CD8-positive, alpha-beta T cell (primary cell): ENCODE measurements at places on chromosomes 11 and 22.

DNA sequence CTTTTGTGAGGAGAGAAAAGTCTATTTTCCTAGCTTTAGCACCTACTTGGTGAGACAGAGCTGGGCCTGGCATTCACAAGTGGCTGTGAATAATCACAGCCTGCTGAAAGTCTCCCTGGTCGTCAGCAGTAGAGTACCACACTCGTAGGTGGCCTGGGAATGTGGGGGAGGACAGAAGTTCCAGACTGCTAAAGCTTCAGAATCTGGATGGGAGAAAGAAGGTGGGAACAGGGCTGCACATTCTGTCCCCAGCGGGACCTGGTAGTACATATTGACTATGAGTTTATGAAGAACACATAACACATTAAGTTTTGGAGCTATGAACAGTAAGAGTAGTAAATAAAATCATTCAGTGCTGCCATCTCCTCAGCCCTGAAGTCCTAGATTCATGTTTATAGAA is 19.0 kb upstream of the LIMK2 start:
- DNase-seq: no peak

- no peak for DNase-seq
Measured at GRCh38 chr11:21321530-21321929, 652.1 kb downstream of the NELL1 start.

- DNase-seq: peak; percentile 64
Measured at GRCh38 chr22:36065775-36066544, 37.3 kb upstream of the RBFOX2 start.

- no peak for DNase-seq
Measured at GRCh38 chr11:93330446-93330984, at the start of gene DEUP1. TSS of gene DEUP1 (plus strand) at chr11:93330742. CDS start at chr11:93332260, 1,518 bp downstream.

DNA sequence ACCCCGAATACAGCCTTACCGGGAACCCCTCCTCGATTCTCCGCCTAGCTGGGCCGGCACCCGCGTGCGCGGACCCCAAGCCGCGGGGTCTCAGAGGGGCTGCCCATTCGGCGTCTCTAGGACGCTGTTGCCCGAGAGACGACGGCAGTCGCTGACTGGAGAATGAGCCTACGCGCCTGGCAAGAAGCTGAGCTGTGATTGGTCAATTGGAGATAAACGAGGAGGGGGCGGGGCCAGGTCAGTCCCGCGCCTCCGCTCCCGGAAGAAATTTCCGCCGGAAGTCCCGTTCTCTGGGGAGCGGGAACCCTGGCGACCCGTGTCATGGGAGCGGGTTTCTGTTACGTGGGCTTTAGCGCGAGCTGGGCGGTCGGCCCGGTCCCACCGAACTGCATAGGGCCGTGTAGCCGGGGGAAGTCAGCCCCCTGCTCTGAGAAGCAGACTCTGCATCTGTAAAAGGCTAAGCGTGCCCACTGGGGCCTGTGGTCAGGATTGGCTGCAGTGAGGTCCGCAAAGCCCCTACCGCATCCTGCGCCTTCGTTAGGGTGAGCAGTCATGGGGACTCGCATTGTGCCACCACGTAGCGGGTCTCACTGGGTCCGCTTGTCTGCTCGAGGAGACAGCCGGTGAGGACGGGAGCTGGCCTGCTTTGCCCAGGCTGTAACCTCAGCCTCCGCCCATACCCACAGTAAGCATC is at the start of gene EFCAB6:
Gene EFCAB6 (minus strand): TSS at position 157 of the 694 bp plus-strand sequence. CDS start 29,987 bp downstream, outside the sequence.
- peak; percentile 85 for DNase-seq

DNA sequence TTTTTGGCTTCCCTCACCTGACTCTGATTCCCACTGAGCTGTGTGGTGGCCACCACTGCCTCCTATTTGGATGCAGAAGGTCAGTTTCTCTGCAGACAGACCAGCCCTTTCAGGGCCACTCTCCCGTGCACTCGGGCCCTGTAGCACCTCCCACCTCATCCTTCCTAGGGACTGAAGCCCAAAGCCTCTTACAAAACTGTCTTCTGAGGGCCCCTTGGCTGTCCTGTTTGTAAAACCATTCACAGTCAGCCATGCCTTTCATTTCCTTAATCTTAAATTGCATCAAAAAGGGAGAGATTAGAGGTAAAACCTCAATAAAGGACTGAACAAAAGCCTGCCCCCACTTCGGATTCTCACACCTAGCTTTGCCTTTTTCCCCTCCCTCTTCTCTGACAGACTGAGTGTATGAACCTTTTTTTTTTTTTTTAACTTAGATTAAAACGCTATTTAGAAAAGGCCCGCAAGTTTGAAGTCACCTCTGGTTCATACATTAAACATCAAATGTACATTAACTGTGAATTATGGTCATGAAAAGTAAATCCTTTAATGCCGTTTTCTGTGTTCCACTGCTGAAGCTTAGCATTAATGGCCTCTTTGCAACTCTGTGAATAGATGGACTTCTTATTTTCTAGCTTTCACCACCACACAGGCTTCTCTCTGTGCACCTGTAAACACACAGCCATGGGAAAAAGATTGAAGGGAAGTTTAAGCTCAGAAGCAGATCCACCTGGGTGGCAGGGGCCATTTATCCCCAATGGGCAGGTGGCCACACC is 247.2 kb upstream of the CADM1 start:
- DNase-seq: no peak

- no peak for DNase-seq
Measured at GRCh38 chr22:34534101-34534500, 531.9 kb upstream of the ISX start.

DNA sequence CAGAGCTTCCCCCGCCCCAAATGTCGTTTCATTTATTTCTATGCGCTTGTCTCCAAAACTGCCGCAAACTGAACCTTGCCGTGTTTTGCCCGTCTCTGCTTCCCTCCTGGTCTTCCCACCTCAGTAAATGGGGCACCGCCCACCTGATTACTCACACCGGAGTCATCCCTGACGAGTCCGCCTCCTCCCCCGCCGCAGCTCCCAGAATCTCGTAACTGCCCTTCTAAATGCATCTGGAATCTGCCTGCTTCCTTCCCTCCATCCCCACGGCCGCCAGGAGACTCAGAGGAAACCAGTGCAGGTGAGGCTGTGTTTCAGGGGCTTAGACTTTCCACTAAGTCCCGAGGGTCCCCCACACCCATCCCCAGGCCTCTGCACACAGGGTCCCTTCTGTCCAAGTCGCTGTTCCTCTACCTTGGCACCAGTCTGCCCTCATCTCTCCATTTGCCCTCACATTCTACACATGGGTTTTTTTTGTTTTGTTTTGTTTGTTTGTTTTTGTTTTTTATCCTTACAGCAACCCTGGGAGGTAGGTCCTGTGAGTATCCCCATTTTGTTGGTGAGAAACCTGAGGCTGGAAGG is 62.6 kb upstream of the PHF21B start:
- DNase-seq: no peak

- DNase-seq: no peak
Measured at GRCh38 chr11:122107566-122107965, 8.4 kb downstream of the BLID start.

- DNase-seq: no peak
Measured at GRCh38 chr22:49971232-49972162, 10.9 kb downstream of the PIM3 start.

DNA sequence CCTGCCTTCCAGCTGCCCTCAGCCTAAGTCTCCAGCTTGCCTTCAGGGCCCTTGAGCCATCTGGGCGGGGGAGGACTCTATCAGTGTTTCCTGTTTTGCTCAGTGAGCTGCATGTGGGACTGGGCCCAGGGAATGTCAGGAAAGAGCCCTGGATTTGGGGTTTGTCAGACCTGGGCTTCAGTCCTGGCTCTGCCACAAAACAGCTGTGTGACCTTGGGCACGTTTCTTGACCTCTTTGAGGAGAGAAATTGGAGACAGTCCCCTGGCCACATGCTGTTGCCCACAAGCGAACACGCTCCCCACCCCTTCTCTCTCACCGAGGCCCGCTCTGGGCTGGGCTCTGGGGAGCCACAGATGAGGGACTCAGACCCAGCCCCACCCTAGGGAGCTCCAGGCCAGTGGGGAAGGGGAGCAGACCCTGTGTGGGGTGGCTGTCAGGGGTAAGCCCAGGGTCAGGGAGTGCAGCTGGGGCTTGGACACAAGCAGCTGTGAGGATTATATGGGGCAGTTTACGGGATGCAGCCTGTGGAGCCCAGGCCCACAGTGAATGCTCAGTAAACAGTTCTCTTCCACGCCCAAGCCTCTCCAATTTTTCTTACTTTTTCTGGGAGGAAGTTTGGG is 12.3 kb downstream of the MYO7A start:
- DNase-seq: no peak

GRCh38 chr11:71164186-71164585 is 88.2 kb downstream of the SHANK2 start:
- DNase-seq: no peak

GRCh38 chr11:73645972-73646631 is at the start of gene PLEKHB1:
TSS of gene PLEKHB1 (plus strand) at chr11:73646581. CDS start at chr11:73646609, 28 bp downstream.
- DNase-seq: no peak

DNA sequence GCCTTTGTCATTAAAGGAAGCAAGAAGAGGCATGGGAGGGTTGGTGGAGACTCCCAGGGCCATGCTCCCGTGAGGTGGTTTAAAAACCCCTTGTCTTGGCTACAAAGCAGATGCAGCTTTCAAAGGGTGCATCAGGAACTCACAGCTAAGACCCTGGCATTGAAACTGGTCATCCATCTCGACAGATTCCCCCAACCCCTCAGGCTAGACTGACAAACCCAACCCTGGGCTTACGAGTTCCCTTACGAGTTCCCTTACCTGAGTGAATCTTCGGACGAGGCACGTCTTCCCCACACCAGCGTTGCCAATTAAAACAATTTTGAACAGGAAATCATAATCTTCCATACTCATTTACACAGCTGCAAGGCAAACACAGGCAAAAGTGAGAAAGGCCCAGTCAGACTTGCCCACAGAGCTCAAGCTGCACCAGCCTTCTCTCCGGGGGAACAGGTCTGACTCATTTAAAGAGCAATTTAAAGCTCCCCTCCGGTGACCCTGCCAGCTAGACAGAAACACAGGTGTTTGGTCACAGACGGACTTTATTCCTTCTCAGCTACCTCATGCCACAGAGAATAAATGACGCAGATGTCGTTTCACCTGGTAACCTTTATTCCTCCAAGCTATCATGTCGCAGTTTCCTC is 74.6 kb downstream of the RAB30 start:
- DNase-seq: no peak

- peak; percentile 29 for DNase-seq
Measured at GRCh38 chr22:41681616-41682015, 7.1 kb downstream of the SNU13 start.

DNA sequence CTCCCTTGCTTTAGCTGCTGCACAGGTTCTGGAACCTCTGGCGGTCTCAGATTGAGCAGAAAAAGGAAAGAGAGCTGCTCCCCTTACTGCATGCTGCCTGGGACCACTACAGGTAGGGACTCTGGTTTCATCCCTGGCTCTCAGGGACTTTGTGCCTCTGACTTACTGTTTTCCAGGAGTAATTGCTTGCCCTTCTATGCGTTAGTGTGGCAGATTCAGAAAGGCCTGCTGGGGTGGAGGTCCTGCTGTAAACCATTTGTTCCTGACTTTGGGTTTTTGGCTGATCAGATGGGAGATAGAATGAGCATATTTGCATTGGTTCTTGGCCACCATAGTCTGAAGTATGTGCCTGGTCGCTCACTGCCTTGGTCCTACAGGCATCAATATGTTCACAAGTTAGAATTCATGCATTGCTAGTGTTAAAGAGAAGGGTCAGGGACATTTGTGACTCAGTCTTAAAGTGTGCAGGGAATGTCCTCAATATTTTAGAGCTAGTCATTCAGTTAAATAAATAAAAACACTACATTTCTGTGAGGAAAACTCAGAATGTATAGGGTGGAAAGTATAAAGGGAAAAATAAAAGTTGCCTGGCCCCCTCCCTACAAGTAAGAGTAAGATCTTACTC is 78.0 kb downstream of the PISD start:
- no peak for DNase-seq

- no peak for DNase-seq
Measured at GRCh38 chr11:59223611-59224010, 10.9 kb upstream of the MPEG1 start.

- no peak for DNase-seq
Measured at GRCh38 chr11:121254756-121255155, 37.8 kb upstream of the SC5D start.

GRCh38 chr11:103928802-103929161 is 107.7 kb upstream of the DDI1 start:
- DNase-seq: no peak

DNA sequence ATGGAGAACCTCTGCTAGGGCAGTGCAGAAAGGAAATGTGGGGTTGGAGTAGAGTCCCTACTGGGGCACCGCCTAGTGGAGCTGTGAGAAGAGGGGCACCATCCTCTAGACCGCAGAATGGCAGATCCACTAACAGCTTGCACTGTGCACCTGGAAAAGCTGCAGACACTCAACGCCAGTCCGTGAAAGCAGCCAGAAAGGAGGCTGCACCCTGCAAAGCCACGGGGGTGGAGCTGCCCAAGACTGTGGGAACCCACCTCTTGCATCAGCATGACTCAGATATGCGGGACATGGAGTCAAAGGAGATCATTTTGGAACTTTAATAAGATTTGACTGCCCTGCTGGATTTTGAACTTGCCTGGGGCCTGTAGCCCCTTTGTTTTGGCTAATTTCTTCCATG is 8.7 kb downstream of the TSKU start:
- no peak for DNase-seq

- DNase-seq: no peak
Measured at GRCh38 chr11:3169255-3170043, 4.3 kb upstream of the OSBPL5 start.

DNA sequence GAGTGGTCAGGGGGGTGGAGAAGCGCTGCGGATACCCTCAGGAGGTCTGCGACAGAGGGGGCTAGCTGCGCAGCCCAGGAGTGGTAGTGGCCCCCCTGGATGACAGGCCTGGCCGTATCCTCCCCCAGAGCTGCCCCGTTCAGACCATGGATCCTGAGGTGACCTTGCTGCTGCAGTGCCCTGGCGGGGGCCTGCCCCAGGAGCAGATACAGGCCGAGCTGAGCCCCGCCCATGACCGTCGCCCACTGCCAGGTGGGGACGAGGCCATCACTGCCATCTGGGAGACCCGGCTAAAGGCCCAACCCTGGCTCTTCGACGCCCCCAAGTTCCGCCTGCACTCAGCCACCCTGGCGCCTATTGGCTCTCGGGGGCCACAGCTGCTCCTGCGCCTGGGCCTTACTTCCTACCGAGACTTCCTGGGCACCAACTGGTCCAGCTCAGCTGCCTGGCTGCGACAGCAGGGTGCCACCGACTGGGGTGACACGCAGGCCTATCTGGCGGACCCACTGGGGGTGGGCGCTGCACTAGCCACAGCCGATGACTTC is 505 bp downstream of the NUDT22 start:
- DNase-seq: no peak

DNA sequence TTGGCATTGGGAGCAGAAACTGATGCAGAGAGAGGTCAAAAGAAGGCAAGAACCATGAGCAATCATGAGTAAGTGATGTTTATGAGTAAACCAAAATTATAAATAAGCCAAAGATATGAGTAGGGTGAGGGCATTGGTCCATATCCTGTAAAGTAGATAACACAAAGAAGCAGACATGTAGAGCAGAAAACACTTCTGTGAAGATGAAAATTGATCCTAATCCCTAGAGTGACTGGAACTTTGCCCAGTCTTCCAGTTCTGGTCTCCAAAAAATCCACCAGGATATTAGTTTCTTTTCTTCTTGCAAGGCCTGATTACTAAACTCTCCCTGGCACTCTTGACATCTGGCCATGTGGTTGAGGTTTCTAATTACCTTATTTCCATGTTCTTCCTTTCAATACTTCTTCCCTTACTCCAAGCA is 13.7 kb upstream of the DRD2 start:
- no peak for DNase-seq

GRCh38 chr22:50267591-50268390 is 2.4 kb downstream of the MAPK11 start:
- peak; percentile 52 for DNase-seq

- no peak for DNase-seq
Measured at GRCh38 chr22:49751966-49752597, 75.6 kb downstream of the BRD1 start.

- DNase-seq: no peak
Measured at GRCh38 chr11:4887591-4887990, 5.9 kb downstream of the OR51T1 start.
